ENCODE measurements at places on chromosomes 11 and 22.

DNA sequence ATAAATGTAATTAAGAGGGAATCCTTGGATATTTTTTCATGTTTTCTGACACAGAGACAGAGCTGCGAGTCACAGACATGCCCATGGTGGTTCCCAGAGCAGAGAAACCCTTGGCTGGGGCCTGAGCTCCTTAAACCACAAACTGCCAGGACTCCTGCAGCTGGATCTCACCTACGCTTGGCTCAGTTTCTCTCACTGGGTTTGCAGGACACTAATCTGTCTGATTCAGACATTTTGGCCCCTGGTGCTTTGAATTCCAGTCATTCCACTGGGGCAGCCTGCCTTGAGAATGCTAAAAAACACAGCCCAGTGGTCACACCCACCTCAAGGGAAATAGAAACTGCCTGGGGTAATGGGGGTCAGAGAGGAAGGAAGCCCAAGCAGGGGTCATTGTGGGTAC lies 122.6 kb downstream of the CCDC81 start:
- no peak for DNase-seq

DNA sequence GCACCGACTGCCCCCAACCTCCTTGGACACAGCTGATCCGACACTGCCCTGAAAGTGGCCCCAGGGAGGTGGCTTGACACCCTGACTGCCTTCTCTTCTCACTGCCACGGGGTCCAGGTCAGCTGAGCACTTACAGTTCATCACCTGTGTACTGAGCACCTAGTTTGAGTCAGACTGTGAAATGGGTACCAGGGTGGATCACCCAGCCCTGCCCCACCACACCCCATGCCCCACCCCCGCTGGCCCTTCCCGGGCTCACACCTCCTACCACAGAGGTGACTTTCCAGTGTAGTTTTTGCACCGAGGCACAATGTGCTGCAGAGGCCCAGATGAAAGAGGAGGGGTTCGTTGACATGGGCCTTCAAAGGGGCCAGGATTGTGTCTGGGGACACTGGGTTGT lies 59.5 kb downstream of the PRDM11 start:
- no peak for DNase-seq

DNA sequence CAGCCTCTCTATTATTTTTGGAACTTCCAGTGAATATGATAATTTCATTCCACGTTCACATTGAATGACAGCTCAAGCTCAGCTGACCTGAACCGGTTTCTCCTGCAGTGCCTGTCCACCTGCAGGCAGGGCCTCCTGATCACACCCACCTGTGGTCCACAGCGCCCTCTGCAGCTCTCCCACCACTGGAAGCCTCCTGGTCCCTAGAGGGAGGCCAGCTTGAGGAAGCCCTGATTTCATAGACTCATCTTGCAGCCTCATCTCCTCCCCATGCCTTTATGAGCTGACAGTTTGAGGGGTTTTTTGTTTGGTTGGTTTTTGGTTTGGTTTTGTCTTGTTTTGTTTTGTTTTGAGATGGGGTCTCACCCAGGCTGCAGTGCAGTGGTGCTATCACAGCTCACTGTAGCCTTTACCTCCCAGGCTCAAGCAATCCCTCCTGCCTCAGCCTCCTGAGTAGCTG lies 29.9 kb upstream of the MALAT1 start:
- no peak for DNase-seq

DNA sequence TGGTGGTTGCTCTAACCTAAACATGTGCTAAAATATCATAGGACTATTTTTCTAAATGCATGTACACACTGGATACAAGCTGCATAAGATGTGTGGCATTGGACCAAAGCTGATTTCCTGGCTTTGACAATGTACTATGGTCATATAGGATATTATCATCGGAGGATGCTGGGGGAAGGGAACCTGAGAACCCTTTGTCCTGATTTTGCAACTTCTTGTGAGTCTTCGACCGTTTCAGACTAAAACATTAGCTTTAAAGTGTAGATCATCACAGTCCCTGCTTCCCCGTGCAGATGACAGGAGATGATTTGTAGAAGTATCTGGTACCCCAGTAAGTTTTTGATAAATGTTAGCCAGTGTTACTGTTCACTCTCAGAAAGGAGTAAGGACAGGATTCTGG lies 554.7 kb downstream of the MIAT start:
- DNase-seq, result no peak

DNA sequence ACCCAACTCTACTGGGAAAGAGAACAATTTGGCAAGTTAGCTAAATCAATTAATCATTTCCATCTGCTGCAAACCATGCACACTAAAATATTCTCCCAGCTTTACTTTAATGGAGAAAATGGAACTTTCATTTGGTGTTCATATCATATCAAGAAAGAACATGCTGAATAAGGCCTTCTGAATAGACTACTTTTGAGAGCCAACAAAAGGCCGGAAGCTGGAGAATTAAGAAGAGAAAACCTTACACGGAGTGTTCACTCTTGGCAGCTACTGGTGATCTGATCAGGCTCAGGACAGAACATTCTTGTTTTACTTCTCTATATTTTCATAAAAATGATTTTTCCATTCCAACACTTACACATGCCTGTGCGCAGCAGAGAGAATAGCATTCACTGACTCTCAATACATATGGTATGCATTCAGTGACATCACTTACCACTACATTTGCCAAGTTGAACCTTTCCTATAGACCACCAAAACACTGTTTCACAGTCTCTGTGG lies 165.3 kb downstream of the TTC28 start:
- no peak for DNase-seq

DNA sequence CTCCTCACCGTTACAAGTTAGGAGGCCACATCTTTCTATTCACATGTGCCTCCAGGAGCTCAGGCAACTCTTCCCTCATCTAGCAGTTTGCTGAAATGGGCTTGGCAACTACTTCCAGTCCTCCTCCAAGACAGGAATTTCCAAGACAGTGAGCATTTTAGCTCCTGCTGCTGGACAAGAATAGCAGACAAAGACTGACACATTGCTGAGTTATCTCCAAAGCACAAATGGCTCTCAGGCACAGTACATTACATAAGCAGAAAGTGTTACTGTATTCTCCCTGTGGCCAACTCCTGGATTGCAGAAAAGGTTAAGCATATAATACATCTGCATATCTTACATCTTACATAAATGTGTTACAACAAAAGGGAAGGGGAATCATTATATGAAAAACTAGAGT lies 83.2 kb upstream of the POU2AF2 start:
- no peak for DNase-seq

DNA sequence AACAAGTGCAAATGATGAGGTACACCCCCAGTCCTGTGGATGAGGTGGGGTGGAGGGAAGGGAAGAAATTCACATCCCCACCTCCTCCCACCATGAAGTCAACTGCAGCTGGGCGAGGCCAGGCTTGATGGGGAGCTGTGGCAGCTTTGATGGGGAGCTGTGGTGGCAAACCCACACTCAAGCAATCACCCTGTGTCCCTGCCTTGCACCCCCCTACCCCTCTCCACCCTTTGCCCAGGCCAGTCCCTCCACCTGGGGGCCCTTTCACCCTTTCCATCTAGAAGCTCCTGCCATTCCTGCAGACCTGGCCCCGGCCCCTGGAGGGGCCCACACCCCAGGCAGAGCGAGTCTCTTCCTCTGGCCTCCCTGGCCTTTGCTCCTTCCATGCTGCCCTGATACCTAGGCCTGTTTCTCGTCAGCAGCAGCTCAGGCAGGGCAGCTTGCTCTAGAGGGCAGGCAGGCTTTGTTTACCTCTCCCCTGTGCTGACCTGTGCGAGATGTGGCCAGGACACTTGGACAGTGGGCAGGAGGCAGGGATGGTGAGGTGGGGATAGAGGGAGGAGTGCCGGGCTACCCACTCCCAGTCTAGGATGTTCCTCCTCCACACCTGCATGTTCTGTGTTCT lies 4.5 kb upstream of the FGF3 start:
- no peak for DNase-seq

GRCh38 chr11:1870721-1871466 lies 18.0 kb downstream of the LSP1 start:
- no peak for DNase-seq

DNA sequence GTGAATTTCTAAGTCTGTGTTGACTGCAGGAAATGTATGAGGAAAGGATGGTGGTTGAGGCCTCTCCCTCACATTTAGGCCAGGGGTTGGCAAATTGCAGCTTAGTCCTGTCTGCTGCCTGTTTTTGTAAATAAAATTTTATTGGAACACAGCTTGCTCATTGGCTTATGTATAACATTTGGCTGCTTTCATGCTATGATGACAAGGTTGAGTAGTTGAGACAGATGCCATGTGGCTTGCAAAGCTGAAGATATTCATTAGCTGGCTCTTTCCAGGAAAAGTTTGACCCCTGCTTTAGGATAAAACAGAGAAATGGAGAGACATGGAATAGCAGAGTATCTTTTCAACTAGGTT lies 46.2 kb downstream of the BCR start:
- no peak for DNase-seq

- DNase-seq, result no peak
These were observed 16.3 kb downstream of the AP5B1 start for GRCh38 chr11:65764434-65764833.

DNA sequence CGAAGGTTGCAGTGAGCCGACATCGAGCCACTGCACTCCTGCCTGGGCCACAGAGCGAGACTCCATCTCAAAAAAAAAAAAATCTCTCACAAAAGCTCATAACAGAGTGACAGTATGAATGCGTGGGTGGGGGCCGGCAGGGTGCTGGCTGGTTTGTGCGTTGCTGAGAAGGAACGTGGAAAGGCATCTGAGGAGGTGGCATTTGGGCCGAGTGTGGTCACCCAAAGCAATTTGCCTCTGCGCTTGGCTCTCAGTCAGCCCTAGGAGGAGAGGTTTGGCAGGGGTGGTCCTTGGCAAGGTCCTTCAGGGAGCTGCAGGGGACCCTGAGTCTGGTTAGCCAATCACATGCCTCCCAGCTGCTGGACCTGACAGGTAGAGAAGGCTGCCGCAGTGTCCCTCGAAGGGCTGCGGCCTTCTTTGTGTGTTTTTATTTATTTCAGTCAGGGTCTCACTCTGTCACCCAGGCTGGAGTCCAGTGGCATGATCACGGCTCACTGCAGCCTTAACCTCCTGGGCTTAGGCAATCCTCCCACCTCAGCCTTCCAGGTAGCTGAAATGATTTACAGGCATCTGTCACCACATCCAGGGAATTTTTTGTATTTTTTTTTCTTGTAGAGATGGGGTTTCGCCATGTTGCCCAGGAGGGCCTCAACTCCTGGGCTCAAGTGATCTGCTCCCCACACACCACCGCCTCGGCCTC lies 23.5 kb upstream of the OSBPL5 start:
- no peak for DNase-seq

DNA sequence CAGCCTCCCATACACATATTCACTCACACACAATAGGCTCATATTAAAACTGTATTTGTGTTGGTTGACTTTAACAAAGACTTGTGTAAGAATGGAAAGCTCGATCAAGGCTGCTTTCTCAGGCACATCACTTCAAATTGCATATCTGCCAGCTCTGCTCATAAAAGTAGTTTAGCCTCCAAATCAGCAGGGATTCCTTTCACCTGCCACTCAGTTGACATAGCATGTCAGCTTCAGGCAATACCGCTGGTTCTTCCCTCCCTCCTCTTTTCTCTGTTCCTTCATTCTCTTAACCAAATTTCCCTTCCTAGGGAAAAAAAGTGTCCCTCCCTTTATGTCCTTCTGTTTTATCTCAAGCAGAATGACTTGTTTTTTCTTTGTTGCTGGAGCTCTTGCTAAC lies 450.4 kb upstream of the LARGE1 start:
- no peak for DNase-seq

All from CMK (cell line).